Esophagus muscularis mucosa (tissue), 4 donors: ENCODE measurements at places on chromosomes 6 and 20. TPM values are rescaled to one million over a fixed set of nuclear protein-coding genes. Genes with fewer than 3 reads are reported as not detected.

PPP1R3D gene
- total RNA-seq: 10.3 TPM

OR2B6 gene
- total RNA-seq: not detected

SYCP2L gene
- total RNA-seq: 2.9 TPM

OXT gene
- not detected for total RNA-seq

MUC22 gene
- not detected for total RNA-seq

DOP1A gene
- 33.2 TPM for total RNA-seq

HUS1B gene
- total RNA-seq: 1.7 TPM

DNA sequence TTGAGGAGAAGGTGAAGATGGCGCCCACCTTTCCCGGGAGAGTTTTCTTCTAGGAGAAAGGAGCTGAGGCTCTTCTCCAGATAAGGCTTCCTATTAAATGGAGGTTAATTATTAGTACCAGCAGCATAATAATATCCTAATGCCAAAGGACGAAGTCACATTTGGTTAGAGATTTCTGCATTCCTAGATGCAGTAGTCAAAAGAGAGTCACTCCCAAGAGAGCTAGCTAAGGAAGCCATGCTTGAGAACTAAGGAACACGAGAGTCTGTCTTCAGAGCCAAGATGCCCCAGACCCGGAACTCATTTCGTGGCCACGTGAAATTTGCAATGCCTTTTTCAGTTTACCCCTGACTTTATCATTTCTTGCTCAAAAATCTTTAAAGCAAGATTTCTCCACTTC is 132.7 kb downstream of the TSHZ2 start:
- H3K27ac ChIP-seq: no peak overlapping the region
- peaks cover 4% of the 10 kb centered on the region for H3K4me1 ChIP-seq
- H3K27me3 ChIP-seq: no peaks in the 10 kb centered on the region
- H3K4me3 ChIP-seq: no peak overlapping the region
- no peaks in the 10 kb centered on the region for H3K36me3 ChIP-seq

DNA sequence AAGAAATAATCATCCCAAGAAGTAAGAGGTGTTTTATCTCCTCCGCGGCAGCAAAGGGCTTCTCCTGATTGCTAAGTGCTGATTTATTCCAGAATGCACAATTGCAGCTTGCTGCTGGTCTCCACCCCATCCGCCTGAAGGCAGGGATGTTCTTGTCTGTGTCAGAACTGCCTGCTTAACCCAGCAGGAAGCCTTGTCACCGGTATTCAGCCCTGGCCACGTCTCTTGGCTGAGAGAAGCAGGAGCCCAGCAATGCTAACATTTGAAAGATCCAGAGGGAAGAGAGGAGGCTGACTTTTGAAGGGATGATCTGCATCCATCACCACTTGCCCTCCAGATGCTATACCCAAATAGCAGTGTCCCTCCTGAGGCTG is 4.2 kb downstream of the SCML4 start:
- H3K27me3 ChIP-seq: no peaks in the 10 kb centered on the region
- DNase-seq: peak; percentile 72
- H3K36me3 ChIP-seq: no peaks in the 10 kb centered on the region
- no peaks in the 10 kb centered on the region for H3K4me1 ChIP-seq

DNA sequence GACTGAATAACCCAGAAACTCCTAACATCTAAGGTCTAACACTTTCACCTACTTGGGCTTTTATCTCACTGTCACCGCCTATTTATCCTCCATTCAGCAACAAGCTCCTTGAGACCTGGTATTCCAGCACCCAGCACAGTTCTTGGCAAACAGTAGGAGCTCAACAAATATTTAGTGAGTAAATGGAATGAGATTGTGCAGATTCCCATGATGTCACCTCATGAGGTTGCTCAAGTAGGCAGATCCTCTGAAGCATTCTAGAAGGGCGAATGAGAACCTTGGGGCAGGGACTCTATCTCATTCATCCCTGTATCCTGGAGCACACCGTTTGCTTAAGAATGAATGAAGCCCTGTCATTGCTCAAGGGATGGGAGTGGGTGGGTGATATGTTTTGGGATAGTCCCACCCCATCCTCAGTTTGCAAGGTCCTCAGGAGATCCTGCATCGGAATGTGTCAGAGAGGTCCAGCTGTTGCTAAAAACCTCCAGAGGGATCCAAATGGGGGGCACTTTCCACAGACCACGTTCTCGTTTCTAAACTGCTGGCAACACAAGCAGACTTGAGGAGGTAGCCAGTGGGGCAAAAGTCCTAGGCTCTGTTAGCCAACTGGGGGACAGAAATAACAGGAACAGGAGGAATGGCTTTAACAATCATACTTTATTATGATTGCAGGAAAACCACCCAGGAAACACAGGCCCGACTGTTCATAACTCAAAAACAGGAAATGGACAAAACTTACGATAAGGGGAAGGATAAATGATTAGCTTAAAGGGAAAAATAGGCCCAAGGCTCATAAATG is 42.0 kb downstream of the EDN1 start:
- H3K27ac ChIP-seq: no peak overlapping the region
- no peaks in the 10 kb centered on the region for H3K36me3 ChIP-seq
- no peak for DNase-seq
- H3K27me3 ChIP-seq: no peaks in the 10 kb centered on the region

- no peaks in the 10 kb centered on the region for H3K27me3 ChIP-seq
- DNase-seq: no peak
- no peak overlapping the region for H3K27ac ChIP-seq
- H3K4me3 ChIP-seq: no peak overlapping the region
- no peaks in the 10 kb centered on the region for H3K4me1 ChIP-seq
Measured at GRCh38 chr20:18663932-18664331, 76.1 kb downstream of the DTD1 start.

DNA sequence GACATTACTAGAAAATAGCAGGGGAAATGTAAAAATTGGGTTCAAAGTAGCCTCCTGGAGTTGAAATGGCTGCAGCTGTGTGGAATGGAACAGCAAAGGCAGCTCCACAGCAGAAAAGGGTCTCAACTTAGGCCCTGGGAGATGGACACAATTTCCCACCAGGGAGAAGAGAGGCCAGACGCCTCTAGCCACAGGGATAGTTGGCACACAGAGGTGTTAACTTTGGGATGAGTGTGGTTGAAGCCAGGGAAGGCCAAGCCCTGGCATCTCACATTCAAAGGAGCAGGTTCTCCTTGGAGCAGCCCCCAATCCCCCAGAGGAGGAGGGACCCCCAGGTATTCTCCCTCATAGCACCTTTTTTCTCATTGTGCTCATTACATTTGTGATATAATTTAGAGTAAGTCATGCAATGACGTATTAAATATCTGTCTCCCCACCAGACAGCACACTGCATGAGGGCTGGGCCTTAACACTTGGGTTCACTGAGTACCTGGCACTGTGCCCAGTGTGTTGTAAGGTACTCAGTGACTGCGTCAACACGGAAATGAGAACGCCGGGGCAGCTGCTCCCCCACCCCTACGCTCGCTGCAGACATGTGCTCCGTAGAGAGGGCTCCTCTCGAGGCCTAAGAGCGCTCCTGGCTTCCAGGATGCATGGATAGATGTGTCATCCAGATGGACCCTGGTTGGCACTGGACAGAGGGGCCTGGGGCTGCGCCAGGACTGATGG is 76.0 kb upstream of the CD93 start:
- H3K36me3 ChIP-seq: no peaks in the 10 kb centered on the region
- DNase-seq: peak; percentile 93
- peak overlapping the region; percentile 47 for H3K27ac ChIP-seq
- peaks cover 38% of the 10 kb centered on the region for H3K4me1 ChIP-seq
- no peak overlapping the region for H3K4me3 ChIP-seq
- no peaks in the 10 kb centered on the region for H3K27me3 ChIP-seq

GRCh38 chr20:52207020-52207810 is 15.6 kb upstream of the ZFP64 start:
- no peaks in the 10 kb centered on the region for H3K36me3 ChIP-seq
- peaks cover 7% of the 10 kb centered on the region for H3K27me3 ChIP-seq
- no peak overlapping the region for H3K27ac ChIP-seq
- no peaks in the 10 kb centered on the region for H3K4me1 ChIP-seq

- H3K36me3 ChIP-seq: no peaks in the 10 kb centered on the region
- peaks cover 14% of the 10 kb centered on the region for H3K4me1 ChIP-seq
- no peak for DNase-seq
- no peaks in the 10 kb centered on the region for H3K27me3 ChIP-seq
- H3K4me3 ChIP-seq: no peak overlapping the region
Measured at GRCh38 chr6:158290659-158291058, 21.6 kb upstream of the TULP4 start.

DNA sequence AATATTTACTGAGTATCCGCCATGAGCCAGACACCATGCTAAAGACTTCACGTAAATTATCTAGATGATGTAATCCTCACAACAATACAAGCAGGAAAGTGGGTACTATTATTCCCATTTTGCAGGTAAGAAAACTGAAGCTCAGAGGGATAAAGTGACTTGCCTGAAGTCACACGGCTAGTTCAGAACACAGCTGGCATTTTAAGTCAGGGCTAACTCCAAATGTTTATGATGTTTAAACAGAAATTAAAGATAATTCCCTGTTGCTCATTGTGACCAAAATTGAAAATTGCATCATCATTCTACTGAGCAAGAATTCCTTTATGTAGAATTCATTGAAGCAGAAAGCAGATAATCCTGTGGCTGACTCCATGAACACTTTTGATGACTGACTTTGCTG is 71.3 kb upstream of the STXBP5 start:
- no peak overlapping the region for H3K4me3 ChIP-seq
- no peak overlapping the region for H3K27ac ChIP-seq
- H3K36me3 ChIP-seq: no peaks in the 10 kb centered on the region
- H3K4me1 ChIP-seq: peaks cover 5% of the 10 kb centered on the region
- no peak for DNase-seq
- no peaks in the 10 kb centered on the region for H3K27me3 ChIP-seq

DNA sequence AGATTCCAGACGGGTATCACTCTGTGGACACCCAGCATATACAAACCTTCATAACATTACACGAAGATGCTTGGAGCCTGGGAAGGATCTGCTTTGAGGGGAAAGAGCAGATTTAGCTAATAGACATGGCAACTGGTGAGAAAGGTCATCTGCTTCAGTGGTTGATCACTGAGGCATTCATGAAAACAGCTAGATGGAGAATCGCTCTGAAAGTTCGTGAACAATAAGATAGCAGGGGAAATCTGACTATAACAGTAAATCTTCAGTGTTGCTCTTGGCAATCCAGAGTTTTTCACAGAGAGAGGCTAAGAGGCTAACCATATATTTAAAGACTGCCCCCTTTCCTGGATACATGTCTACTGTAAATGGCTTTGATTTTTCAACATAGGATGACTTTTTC is 245.3 kb downstream of the FARS2 start:
- H3K36me3 ChIP-seq: peaks cover 3% of the 10 kb centered on the region
- no peak overlapping the region for H3K27ac ChIP-seq
- H3K27me3 ChIP-seq: no peaks in the 10 kb centered on the region
- peak; percentile 29 for DNase-seq
- H3K4me3 ChIP-seq: no peak overlapping the region

- H3K4me1 ChIP-seq: peaks cover 18% of the 10 kb centered on the region
- H3K4me3 ChIP-seq: no peak overlapping the region
- no peak for DNase-seq
- H3K27me3 ChIP-seq: no peaks in the 10 kb centered on the region
- peaks cover 32% of the 10 kb centered on the region for H3K36me3 ChIP-seq
Measured at GRCh38 chr20:33415948-33416347, 14.6 kb upstream of the CDK5RAP1 start.

GRCh38 chr6:170198298-170198697 is 92.6 kb downstream of the DLL1 start:
- no peak overlapping the region for H3K4me3 ChIP-seq
- H3K36me3 ChIP-seq: no peaks in the 10 kb centered on the region
- peaks cover 4% of the 10 kb centered on the region for H3K27me3 ChIP-seq
- no peak overlapping the region for H3K27ac ChIP-seq
- H3K4me1 ChIP-seq: peaks cover 12% of the 10 kb centered on the region
- peak; percentile 10 for DNase-seq

DNA sequence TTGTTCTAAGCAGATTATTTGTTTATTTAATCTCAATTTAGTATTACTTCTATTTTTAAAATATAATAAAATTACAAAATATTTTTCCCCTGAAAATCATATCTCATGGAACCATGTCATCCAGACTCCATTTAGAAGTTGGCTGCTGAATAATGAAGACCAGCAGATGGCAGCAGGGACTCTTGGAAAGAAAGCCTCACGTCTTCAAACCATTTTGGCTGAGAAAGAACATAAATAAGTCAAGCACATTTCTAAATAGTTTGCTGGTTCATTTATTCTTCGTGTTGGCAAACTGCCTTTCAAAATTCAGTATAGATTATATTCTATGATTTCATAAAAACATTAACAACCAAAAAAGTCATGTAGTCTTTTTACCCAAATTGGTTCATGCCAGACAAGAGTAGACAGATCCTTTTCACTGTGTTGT is 71.7 kb downstream of the RCAN2 start:
- H3K4me1 ChIP-seq: peaks cover 10% of the 10 kb centered on the region
- DNase-seq: no peak
- no peak overlapping the region for H3K27ac ChIP-seq
- H3K4me3 ChIP-seq: no peak overlapping the region
- no peaks in the 10 kb centered on the region for H3K36me3 ChIP-seq

- DNase-seq: no peak
- no peak overlapping the region for H3K27ac ChIP-seq
- no peaks in the 10 kb centered on the region for H3K4me1 ChIP-seq
- H3K27me3 ChIP-seq: no peaks in the 10 kb centered on the region
Measured at GRCh38 chr6:155578251-155578650, 122.6 kb upstream of the NOX3 start.

GRCh38 chr6:167845856-167846255 is 19.1 kb downstream of the AFDN start:
- H3K27me3 ChIP-seq: no peaks in the 10 kb centered on the region
- H3K4me1 ChIP-seq: peaks cover 40% of the 10 kb centered on the region
- no peak overlapping the region for H3K4me3 ChIP-seq
- no peak overlapping the region for H3K27ac ChIP-seq

- H3K4me1 ChIP-seq: no peaks in the 10 kb centered on the region
- no peaks in the 10 kb centered on the region for H3K27me3 ChIP-seq
- H3K27ac ChIP-seq: no peak overlapping the region
- H3K4me3 ChIP-seq: no peak overlapping the region
- DNase-seq: no peak
Measured at GRCh38 chr6:145139140-145139850, 596.0 kb downstream of the EPM2A start.

GRCh38 chr20:52130406-52130805 is 61.2 kb downstream of the ZFP64 start:
- no peak overlapping the region for H3K4me3 ChIP-seq
- H3K4me1 ChIP-seq: no peaks in the 10 kb centered on the region
- H3K27me3 ChIP-seq: no peaks in the 10 kb centered on the region
- H3K27ac ChIP-seq: no peak overlapping the region
- no peaks in the 10 kb centered on the region for H3K36me3 ChIP-seq

DNA sequence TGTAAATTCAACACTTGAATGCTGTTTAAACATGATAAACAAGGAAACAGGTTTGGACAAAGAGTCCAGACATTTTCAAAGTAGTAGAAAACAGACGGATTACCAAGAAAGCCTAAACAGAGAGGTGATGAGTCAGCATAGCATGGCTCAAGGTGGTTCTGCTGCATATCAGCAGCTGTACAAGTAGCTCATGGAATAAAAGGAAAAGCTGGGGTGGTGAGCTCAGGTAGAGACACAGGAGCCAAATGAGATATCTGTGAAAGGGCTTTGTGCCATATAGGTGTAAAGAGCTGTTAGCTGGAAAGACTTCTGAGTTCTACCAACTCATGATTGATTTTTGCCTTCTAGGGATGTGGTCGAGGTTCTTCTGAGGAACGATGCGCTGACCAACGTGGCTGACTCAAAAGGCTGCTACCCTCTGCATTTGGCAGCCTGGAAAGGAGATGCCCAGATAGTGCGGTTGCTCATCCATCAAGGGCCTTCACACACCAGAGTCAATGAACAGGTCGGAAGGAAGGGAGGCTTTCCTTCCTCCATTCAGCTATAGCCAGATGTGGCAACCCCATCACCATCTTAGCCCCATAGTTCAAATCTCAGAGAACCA is 80.7 kb downstream of the ANKS1A start:
- H3K36me3 ChIP-seq: peaks cover 6% of the 10 kb centered on the region
- H3K27me3 ChIP-seq: no peaks in the 10 kb centered on the region
- H3K27ac ChIP-seq: no peak overlapping the region
- peaks cover 7% of the 10 kb centered on the region for H3K4me1 ChIP-seq
- no peak overlapping the region for H3K4me3 ChIP-seq
- DNase-seq: no peak
